ENCODE measurements at places on chromosomes 3 and 15. TPM values are rescaled to one million over a fixed set of nuclear protein-coding genes. Genes with fewer than 3 reads are reported as not detected.

- DNase-seq = no peak
Observed at GRCh38 chr3:184908859-184909258, 96.9 kb downstream of the VPS8 start.

DNA sequence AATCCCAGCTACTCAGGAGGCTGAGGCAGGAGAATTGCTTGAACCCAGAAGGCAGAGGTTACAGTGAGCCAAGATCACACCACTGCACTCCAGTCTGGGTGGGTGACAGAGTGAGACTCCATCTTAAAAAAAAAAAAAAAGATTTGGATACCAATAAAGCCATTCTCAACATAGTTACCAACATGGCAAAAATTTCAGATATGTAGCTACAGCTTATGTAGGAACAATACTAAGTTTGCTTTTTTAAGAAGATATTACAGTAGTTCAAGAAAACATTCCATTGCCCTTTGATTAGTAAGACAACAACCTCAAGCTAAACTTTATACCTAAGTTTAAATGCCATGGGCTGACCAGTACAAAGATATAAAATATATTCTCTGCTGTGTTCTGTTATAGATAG is 34.4 kb downstream of the ZNF106 start:
- no peak for DNase-seq

- DNase-seq = peak; percentile 81
Observed at GRCh38 chr3:127172781-127173515, 20.0 kb upstream of the PRR23E start.

- DNase-seq = no peak
Observed at GRCh38 chr15:88890495-88890894, 4.8 kb downstream of the HAPLN3 start.

- DNase-seq = peak; percentile 67
Observed at GRCh38 chr3:159711560-159712333, 276.9 kb upstream of the IL12A start.

DNA sequence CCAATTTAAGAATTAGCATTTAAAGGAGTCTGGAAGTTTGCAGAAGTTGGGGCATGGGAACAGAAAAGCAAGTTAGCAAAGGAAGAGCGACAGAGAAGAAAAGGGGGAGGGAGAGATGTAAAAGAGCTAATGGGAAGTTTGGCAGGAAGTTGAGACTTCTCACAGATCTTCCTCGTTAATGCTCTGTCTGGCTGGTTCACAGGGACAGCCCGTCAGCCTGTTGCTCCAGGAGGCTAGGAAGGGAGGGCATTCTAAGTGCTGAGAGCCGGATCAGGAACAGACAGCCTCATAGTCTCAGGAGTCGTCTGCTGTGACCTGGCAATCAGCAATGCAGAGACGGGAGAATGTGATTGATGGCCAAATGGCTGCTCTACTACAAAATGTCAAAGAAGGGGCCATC is 150.3 kb downstream of the AGBL1 start:
- no peak for DNase-seq

DNA sequence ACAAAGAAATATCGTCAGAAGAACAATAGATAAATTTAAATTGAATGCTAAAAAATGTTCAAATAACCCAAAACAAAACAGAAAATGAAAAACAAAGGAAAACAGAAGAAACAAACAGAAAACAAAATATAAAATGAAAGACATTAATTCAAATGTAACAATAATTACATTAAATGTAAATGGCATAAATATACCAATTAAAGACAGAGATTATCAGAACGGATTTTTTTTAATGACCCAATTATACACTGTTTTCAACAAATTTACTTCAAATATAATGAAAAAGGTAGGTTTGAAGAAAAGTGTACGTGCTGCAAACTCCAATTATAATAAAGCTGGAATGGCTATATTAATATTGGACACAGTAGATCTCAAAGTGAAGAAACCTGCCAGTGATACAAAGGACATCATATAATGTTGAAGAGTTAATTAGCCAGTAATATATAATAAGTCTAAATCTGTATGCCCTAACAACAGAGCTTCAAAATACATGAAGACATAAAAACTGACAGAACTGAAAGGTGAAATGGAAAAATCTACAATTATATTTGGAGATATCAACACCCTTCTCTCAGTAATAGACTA is 193.8 kb downstream of the ZBTB20 start:
- no peak for DNase-seq

GRCh38 chr3:65436580-65436979 is 602.1 kb downstream of the MAGI1 start:
- peak; percentile 23 for DNase-seq

DNA sequence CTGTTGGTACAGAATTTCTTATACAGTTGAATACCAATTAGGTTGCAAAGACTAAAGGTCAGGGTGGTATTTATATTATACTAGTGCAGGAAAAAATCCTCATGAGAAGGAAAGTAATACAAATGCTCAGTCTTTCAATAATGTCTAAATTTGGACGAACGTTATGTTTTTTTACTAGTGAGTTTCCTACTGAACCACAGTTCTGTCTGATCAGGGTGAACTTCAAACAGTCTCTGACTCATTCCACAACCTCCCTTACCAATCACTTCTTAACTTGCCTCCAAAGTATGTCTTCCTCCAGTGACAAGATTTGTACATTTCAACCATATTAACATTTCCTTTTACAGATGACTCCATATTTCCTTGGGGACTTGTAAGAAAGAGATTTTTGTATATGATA is 3.4 kb downstream of the TMEM212 start:
- DNase-seq = no peak

DNA sequence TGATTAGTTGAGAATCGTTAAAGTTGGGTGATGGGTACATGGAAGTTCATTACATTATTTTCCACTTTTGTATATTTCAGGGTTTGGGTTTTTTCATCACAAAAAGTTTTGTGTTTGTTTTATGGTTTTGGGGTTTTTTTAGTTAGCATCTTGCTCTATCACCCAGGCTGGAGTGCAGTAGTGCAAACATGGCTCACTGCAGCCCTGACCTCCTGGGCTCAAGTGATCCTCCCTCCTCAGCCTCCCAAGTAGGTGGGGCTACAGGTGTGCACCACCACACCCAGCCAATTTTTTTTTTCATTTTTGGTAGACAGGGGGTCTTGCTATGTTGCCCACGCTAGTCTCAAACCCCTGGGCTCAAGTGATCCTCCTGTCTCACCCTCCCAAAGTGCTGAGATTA is 100.1 kb upstream of the CHD2 start:
- DNase-seq = no peak

DNA sequence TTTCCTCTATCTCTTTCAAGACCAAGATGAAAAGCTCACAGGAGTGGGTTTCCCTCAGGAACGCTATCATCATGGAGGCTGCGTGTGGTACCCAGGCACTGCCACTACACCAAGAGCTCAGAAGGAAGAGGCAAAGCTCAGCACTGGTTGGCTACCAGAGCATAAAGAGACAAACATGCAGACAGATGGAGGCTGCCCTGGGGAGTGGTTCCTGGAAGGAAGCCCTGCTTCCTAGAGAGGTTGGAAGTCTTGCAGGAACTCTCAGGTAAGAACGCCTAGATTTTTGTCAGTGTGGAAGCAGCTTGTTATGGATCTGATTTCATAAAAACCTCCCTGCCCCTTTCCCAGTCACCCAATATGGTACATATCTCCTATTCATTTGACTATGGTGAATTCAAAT is 49.9 kb upstream of the ADCY5 start:
- no peak for DNase-seq

- peak; percentile 39 for DNase-seq
Observed at GRCh38 chr3:196236223-196236622, 19.9 kb downstream of the SLC51A start.

DNA sequence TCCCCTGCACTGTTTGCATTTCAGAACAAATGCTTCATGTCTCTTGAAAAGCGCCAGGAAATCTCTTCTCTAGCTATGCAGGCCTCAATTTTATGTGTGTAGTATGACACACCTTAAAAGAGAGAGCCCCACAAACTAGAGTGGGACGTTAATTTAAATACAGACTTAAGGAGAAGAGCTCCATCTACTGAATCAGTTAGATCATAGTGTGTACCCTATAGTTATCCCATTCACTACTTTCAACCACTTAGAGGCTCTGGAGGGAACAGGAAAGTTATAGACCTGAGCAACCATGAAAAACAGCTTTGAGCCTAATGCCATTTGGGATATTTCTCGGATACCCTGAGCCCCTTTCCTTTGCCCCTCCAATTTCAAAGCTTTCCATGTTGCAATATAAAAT is 153.7 kb downstream of the TIGIT start:
- no peak for DNase-seq

DNA sequence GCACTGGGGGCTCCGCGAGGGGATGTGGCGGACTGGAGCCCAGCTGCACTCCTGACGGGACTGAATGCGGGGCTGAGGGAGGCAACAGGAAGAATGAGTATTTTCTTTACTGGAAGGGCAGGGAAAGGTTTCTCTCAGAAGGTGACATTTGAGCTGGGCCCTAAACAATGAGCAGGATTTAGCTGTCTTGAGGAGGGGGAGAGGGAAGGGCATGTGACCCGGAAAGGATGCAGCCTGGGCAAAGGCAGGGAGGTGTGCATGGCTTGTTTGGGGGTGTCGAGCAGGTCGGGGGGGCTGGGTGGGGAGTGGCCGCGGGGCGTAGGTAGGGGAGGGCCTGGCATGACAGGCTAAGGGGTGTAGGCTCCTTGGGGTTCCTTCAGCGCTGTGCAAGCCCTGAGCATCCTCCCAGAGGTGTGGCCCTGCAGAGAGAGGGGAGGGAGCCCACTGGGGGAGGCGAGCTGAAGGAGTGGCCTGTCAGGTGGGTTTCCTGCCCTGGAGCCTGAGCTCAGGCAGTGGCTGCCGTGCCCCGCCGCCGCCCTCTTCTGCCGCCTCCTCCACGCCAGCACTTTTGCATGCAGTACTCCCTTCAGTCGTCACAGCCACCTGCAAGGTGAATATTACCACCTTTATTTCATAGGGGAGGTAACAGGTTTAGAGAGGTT is 17.2 kb upstream of the ANKDD1A start:
- no peak for DNase-seq

- no peak for DNase-seq
Observed at GRCh38 chr3:152706991-152707713, 127.8 kb upstream of the P2RY1 start.

GRCh38 chr3:43862992-43863805 is 172.5 kb downstream of the ABHD5 start:
- no peak for DNase-seq

DNA sequence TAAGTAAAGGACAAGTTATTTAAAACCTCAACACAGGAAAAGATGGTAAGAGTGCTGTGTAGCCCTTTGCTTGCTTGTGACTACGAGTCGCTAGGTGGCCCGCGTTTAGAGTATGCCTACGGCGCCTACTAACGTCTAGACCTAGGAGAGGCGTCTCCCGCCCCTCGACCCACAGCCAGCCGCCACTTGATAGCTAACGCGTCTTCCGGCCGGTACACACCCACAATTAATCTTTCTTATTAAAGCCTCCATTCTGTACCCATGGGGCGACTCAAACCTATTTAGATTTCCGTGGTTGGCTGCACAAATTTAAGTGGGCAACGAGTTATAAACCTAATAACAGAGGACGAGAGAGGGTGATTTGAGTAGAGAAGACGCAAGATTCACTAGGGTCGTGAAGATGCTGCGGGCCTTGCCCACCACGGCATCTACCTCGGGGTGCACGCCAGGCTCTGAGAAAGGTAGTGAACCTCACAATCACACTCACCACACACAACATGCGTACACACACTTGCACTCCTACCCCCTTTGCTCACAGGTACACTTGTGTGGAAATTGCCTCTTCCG is 12.0 kb downstream of the SOX2 start:
- no peak for DNase-seq

- no peak for DNase-seq
Observed at GRCh38 chr3:117139681-117140080, 430.1 kb downstream of the TUSC7 start.

GRCh38 chr3:73389117-73389813 is 235.5 kb downstream of the PDZRN3 start:
- DNase-seq = peak; percentile 47

GRCh38 chr15:31081056-31081455 is 20.5 kb downstream of the TRPM1 start:
- no peak for DNase-seq

Gene AQP9
- 0.09 TPM for total RNA-seq

Gene RBM6
- 58.9 TPM for total RNA-seq

Gene CDC25A
- 3.8 TPM for total RNA-seq

Gene ICE2
- 30.1 TPM for total RNA-seq

Gene DPH3
- total RNA-seq = 15.5 TPM

Gene SST
- total RNA-seq = not detected

Gene ISLR
- total RNA-seq = 82.3 TPM

Gene SPTSSB
- 0.04 TPM for total RNA-seq

Gene TIMP4
- 2.8 TPM for total RNA-seq

Gene ILDR1
- 0.22 TPM for total RNA-seq

All from muscle of leg (tissue), 16 donors.